ENCODE measurements at places on chromosomes 3 and 15. TPM values are rescaled to one million over a fixed set of nuclear protein-coding genes. Genes with fewer than 3 reads are reported as not detected.
A peak's percentile ranks its signal among the peaks of the same experiment; 100 is the strongest.

GRCh38 chr3:195889870-195890295 is 18.5 kb downstream of the TNK2 start:
- no peaks in the 10 kb centered on the region for H3K36me3 ChIP-seq
- no peaks in the 10 kb centered on the region for H3K27me3 ChIP-seq

DNA sequence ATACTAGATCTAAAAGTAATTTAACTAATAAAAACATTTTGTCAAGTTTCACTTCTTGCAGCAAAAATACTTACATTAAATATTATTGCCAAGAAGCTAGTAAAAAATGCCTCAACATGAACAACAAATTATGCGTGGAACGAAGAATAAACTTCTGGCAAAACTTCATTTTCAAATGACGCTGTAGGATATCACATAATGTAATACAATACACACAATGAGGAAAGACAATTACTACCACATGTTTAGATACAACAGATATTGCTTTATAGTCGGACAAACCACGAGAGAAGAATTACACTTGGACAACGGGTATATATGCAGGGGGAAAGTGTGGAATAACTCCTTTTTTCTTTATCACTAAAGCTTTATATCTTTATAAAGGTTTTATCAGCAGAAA is 21.6 kb downstream of the P3H2 start:
- H3K36me3 ChIP-seq = no peaks in the 10 kb centered on the region
- no peak overlapping the region for H3K4me3 ChIP-seq
- no peaks in the 10 kb centered on the region for H3K27me3 ChIP-seq
- H3K4me1 ChIP-seq = no peaks in the 10 kb centered on the region

DNA sequence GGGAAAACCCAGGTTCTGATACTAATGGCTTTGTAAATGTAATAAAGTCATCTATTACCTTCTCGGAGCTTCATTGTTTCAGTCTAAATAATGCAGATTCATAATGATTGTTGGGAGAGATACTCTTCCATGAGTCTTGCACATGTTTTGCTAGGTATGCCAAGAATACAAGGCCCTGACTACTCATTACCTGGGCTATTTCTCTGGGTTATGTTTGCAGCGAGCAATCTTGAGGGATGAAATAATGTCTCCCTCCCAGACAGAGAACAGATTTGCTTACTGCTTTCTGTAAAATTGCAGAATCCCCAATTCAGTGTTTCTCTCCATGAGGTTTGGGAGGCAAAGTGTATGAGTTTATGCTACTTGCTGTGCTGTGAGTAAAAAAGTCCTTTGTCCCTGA is 6.2 kb upstream of the CLASP2 start:
- no peaks in the 10 kb centered on the region for H3K36me3 ChIP-seq
- no peaks in the 10 kb centered on the region for H3K27me3 ChIP-seq
- no peak overlapping the region for H3K4me3 ChIP-seq
- no peak for DNase-seq

GRCh38 chr3:50584391-50584790 is 15.1 kb downstream of the HEMK1 start:
- no peaks in the 10 kb centered on the region for H3K27me3 ChIP-seq
- no peak overlapping the region for H3K4me3 ChIP-seq
- DNase-seq = no peak
- H3K27ac ChIP-seq = peak overlapping the region; percentile 50

DNA sequence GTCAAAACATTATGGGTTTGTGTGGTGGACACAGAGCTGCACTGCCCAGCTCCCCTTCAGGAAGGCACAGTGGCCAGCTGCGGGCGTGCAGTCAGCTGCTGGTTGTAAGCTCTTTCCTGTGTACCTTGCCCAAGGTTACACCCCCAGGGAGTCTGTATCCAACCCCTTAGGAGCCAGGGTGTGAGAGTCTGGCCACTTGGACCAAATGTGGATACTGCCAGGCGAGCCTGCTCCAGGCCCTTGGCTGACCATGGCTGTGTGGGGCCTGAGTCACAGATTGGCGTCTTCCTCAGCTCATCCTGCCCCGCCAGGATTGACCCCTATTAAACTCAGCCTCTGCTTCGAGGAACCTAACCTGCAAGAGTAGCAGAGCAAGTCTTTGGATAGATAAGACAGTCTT is 56.9 kb downstream of the ABHD5 start:
- H3K4me3 ChIP-seq = no peak overlapping the region
- no peak for DNase-seq
- no peaks in the 10 kb centered on the region for H3K36me3 ChIP-seq
- no peak overlapping the region for H3K27ac ChIP-seq

The ZKSCAN7 gene
- 4.4 TPM for total RNA-seq

DNA sequence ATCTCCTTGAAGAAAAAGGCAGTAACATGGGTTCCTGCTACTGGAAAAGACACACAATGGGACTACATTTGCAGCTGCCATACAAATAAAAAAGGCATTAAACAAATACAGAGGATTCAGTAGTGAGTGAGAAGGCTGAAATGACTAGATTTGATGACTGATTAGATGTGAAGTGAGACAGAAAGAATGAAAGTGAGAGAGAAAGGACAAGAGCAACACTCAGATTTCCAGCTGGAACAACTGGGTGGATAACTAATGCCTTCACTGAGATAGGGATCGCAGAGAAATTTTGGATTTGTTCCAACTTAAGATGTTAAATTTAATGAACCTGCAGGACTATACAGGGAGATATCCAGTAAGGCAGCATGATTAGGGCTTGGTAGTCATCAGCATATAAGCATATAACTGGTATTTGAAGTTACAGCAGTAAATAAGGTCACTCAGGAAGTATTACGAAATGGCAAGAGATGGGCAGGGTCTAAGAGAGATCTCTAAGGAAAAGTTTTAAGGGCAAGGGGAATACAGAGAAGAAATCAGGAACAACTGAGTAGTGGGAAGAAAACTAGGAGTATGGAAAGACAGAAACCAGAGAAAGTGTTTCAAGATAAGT is 8.2 kb downstream of the OSBPL11 start:
- no peak overlapping the region for H3K27ac ChIP-seq
- H3K36me3 ChIP-seq = no peaks in the 10 kb centered on the region
- H3K4me1 ChIP-seq = peaks cover 21% of the 10 kb centered on the region
- H3K27me3 ChIP-seq = no peaks in the 10 kb centered on the region
- no peak overlapping the region for H3K4me3 ChIP-seq

The CSPG5 gene
- total RNA-seq = 0.25 TPM

The TUSC7 gene
- not detected for total RNA-seq

DNA sequence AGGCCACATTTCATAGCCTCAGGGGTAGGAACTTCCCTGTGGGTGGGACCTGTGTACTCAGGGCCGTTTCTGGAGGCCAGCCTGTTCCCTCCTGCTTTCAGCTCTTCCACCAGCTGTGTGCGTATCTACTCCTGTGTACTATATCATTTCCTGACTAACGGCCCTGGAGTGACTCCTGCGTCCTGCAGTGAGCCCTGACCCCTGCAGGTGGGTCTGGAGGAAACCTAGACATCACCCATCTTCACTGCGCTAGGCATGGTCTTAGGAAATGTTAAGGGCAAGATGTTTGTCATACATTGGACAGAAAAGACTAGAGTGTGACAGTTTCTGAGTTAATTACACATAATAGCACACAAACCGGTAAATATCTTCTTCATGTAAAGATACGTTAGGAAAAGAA is 297.3 kb downstream of the GABRB3 start:
- no peaks in the 10 kb centered on the region for H3K4me1 ChIP-seq
- DNase-seq = no peak
- H3K4me3 ChIP-seq = no peak overlapping the region
- no peaks in the 10 kb centered on the region for H3K27me3 ChIP-seq

The SNX22 gene
- total RNA-seq = 2.2 TPM

The GUCA1C gene
- total RNA-seq = not detected

DNA sequence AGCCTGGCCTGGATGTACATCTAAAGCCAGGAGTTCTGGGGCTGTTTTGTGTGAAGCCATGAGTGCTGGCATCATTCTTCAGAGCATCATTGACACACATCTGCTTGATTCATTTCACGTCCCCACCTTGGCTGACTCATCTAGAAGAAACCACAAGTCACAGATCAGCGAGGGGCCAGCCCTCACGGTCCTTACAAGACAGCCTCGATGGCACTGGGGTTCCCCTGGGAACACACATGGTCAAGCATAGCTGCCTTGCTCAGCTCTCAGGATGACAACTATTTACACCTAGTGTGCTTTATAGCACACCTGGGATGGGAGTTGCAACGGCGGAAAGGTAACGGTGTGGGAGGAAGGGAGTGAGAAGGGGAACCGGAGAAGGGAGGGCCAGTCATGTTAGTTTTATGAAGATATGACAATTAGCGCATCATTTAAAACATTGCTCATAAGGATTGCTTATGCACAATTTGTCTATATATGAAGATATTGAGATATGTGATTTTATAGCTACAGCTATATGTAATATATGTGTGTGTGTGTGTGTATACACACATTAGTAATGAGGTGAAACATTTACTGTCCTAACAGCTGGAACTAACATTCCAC is 227.1 kb downstream of the RPLP1 start:
- no peaks in the 10 kb centered on the region for H3K4me1 ChIP-seq
- DNase-seq = no peak
- no peak overlapping the region for H3K27ac ChIP-seq
- no peak overlapping the region for H3K4me3 ChIP-seq

DNA sequence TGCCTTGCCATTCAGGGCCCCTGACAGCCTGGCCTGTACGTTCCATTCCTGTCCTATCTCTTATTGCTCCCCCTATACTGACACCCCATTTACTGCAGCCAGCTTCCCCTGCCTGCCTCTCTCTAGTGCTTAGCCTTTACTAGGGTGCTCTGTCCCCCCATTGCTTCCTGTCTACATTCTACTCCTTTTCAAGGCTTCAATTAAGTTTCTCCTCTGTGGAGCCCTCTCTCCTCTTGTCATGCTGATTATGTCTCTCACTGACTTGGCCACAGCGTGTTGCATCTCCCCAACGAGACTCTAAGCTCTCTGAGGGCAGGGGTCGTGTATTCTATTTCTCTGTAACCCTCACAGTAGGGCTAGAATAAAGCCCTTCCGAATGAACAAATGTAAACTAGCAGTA is 185.2 kb downstream of the RPLP1 start:
- no peaks in the 10 kb centered on the region for H3K36me3 ChIP-seq
- no peaks in the 10 kb centered on the region for H3K4me1 ChIP-seq
- no peak overlapping the region for H3K4me3 ChIP-seq

DNA sequence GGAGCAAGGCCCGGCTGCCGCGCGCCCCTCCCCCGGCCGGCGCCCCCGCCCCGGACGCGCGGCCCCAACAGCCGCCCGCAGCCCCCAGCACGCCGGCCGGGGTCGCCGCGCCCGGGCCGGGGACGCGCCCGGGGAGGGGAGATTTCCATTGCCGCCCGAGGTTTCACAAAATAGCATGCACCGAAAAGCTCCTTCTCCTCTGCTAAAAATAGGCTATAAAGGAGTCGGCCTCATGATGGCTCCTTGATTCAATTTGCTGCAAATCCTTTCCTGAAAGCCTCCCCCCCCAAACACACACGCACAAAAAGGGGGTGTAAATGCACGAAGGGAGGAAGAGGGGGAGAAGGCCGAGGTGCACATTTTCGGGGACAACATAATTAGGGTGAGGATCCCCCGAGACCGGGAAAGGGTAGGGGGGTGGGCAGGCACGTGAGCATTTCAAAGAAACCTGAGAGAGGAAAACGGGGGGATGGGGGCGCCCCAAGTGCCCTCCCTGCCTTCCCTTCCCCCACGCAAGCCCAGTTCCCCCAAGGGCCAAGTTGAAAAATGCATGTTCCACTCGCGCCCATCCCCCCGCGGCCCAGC is 734 bp downstream of the TBL1XR1 start:
- H3K27ac ChIP-seq = peak overlapping the region; percentile 95
- peaks cover 4% of the 10 kb centered on the region for H3K4me1 ChIP-seq
- H3K4me3 ChIP-seq = peak overlapping the region; percentile 86
- no peaks in the 10 kb centered on the region for H3K36me3 ChIP-seq

The DNAH1 gene
- 6.0 TPM for total RNA-seq

GRCh38 chr3:119326976-119327375 is 32.8 kb downstream of the ARHGAP31 start:
- no peaks in the 10 kb centered on the region for H3K27me3 ChIP-seq
- no peaks in the 10 kb centered on the region for H3K36me3 ChIP-seq
- no peaks in the 10 kb centered on the region for H3K4me1 ChIP-seq
- DNase-seq = no peak
- H3K27ac ChIP-seq = no peak overlapping the region

DNA sequence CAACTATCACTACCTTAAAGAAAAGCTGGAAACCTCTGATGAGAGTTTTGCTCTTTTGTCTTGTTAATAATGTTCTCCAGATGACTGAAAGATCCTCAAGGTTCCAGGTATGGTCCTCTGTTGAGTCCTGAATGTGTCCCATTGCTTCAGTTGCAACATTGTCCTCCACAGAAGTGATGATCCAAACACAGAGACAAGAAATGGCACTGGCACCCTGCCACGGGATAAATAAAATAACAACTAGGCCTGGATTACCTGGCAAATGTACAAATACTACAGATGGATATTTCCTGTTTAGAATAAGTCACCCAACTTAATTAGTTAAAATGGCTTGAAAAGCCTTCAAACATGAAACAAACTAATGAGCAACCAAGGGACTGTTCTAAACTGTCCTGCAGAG is 58.3 kb downstream of the EIF3J start:
- peaks cover 47% of the 10 kb centered on the region for H3K36me3 ChIP-seq
- H3K27me3 ChIP-seq = no peaks in the 10 kb centered on the region
- no peak for DNase-seq
- no peaks in the 10 kb centered on the region for H3K4me1 ChIP-seq
- no peak overlapping the region for H3K27ac ChIP-seq

The CHDH gene
- total RNA-seq = 9.1 TPM

GRCh38 chr3:130687327-130687726 is 59.3 kb downstream of the PIK3R4 start:
- H3K27me3 ChIP-seq = no peaks in the 10 kb centered on the region
- peaks cover 49% of the 10 kb centered on the region for H3K36me3 ChIP-seq
- H3K4me1 ChIP-seq = no peaks in the 10 kb centered on the region
- H3K4me3 ChIP-seq = no peak overlapping the region
- DNase-seq = no peak

GRCh38 chr3:105349684-105350387 is 16.9 kb upstream of the ALCAM start:
- no peaks in the 10 kb centered on the region for H3K36me3 ChIP-seq
- no peaks in the 10 kb centered on the region for H3K4me1 ChIP-seq

- no peak overlapping the region for H3K27ac ChIP-seq
- DNase-seq = no peak
- H3K4me1 ChIP-seq = no peaks in the 10 kb centered on the region
- no peak overlapping the region for H3K4me3 ChIP-seq
- no peaks in the 10 kb centered on the region for H3K36me3 ChIP-seq
- H3K27me3 ChIP-seq = no peaks in the 10 kb centered on the region
Observed at GRCh38 chr3:20394243-20394642, 208.2 kb upstream of the SGO1 start.

- H3K27ac ChIP-seq = no peak overlapping the region
- H3K36me3 ChIP-seq = peaks cover 7% of the 10 kb centered on the region
- H3K4me1 ChIP-seq = no peaks in the 10 kb centered on the region
- no peak overlapping the region for H3K4me3 ChIP-seq
- no peak for DNase-seq
- no peaks in the 10 kb centered on the region for H3K27me3 ChIP-seq
Observed at GRCh38 chr3:183733553-183733952, 36.0 kb downstream of the YEATS2 start.

The STIMATE gene
- 14.0 TPM for total RNA-seq

GRCh38 chr3:194386066-194386465 is 13.0 kb downstream of the GP5 start:
- H3K4me1 ChIP-seq = no peaks in the 10 kb centered on the region
- no peak overlapping the region for H3K27ac ChIP-seq
- no peaks in the 10 kb centered on the region for H3K36me3 ChIP-seq
